ENCODE measurements at places on chromosomes 7 and 10.

DNA sequence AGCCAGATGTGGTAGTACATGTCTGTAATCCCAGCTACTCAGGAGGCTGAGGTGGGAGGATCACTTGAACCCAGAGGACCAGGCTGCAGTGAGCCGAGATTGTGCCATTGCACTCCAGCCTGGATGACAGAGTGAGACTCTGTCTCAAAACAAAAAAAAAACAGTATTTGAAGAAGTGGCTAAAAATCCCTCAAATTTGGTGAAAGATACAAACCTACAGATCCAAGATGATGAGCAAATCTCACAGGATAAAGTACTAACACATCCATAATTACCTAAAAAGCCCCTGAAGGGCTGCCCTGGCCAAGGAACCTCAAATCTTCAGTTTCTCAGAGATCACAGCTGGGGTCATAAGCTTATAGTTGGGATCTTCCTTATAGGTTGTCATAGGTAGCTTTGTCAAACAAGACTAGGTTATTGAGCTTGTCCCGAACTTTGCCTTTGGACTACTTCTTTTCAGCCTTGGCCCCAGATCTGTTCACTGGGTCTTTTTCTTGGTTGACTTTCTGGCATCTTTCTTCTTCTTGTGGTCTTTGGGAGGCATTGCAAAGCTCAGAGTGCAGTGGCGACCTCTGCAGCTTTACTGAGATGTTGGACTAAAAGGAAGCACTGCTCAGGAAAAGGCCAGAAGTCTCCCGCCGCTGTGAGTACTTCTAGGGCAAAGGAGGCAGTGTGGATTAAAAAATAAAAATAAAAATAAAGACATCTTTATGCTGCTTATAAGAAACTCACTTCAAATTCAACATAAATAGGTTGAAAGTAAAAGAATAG is 28.6 kb upstream of the SAR1A start:
- DNase-seq: no peak

GRCh38 chr7:17617380-17617779 is 318.9 kb downstream of the AHR start:
- DNase-seq: no peak

- DNase-seq: no peak
Observed at GRCh38 chr7:38425509-38425908, 152.1 kb upstream of the TARP start.

- DNase-seq: no peak
Observed at GRCh38 chr7:65002972-65003585, 3.4 kb downstream of the ERV3-1 start.

GRCh38 chr7:7756577-7756976 is 38.2 kb upstream of the RPA3 start:
- DNase-seq: no peak

GRCh38 chr10:114663626-114664025 is 5.6 kb upstream of the ABLIM1 start:
- no peak for DNase-seq

GRCh38 chr7:108637049-108637621 is 67.5 kb downstream of the DNAJB9 start:
- no peak for DNase-seq

DNA sequence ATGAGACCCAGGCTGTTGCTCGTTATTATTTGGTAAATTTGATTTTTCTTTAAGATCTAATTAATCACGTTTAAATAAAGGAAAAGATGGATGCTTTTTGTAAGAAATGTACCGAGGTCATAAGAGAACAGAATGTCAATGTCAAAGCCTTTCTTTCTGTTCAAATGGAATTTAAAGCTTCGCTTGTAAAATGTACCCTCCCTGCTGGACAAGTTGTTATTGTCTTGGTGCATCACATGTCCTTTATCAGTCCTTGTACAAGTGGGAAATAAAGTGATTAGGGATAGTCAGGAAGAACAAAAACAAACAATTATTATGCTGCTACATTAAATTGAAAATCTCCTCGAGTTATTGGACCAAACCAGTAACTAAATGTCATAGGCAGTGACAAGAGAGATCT is 363.2 kb downstream of the PHTF2 start:
- DNase-seq: no peak
